ENCODE measurements at places on chromosomes 6 and 20.

DNA sequence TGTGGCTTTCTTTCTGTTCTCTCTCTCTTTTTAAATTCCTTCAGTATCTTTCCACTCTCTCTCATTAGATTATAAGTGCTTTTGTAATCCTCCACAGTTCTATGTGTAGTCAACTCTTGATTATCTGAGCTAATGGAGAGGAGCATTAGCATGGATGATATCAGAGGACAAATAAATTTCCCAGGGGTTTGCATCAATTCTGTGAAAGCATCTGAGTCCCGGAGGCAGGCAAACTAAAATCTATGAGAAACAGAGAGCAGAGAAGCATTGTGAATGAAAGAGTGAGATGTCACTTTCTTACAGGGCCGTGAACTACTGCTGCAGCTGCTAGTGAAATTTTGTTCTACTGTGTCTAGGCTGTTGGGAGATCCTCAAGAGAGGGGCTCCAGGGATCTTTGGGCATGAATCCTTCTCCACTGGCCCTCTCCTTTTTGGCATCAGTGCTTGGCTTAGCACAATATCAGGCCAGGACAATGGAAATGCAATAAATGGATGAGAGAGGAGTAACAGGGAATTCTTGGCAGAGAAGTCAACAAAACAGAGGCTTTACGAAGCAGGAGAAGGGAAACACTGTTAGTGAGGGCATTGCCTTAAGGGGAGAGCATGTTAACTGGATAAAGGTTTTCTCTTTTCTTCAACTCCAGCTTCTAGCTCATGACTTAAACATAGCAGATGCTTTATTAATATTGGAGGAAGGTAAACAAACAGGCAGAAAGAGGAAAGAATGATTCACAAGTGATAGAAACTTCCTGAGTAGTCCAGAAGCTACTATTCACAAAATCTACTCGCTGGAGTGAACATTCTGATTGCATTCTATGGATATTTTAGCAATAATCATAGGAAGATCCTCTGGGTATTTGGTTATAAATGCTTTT is 847.0 kb upstream of the MAP3K7 start:
- DNase-seq, result no peak

- DNase-seq, result no peak
Observed at GRCh38 chr6:100194535-100194934, 200.5 kb upstream of the MCHR2 start.

DNA sequence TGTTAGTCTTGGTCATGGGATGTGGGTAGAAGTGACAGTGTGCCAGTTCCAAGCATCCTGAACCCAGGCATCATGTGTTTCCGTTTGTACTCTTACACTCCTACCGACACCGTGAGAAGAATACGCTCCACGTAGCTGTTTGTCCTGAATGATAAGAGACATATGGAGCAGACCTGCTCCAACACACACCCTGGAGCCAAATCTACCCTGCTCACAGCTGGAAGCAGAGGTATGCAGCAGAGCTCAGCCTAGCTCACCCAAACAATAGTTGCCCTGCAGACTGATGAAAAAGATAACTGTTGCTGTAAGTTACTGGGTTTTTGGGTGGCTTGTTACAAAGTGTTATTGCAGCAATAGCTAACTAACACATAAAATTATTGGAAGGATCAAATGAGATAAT is 14.3 kb upstream of the PDSS2 start:
- DNase-seq, result no peak

DNA sequence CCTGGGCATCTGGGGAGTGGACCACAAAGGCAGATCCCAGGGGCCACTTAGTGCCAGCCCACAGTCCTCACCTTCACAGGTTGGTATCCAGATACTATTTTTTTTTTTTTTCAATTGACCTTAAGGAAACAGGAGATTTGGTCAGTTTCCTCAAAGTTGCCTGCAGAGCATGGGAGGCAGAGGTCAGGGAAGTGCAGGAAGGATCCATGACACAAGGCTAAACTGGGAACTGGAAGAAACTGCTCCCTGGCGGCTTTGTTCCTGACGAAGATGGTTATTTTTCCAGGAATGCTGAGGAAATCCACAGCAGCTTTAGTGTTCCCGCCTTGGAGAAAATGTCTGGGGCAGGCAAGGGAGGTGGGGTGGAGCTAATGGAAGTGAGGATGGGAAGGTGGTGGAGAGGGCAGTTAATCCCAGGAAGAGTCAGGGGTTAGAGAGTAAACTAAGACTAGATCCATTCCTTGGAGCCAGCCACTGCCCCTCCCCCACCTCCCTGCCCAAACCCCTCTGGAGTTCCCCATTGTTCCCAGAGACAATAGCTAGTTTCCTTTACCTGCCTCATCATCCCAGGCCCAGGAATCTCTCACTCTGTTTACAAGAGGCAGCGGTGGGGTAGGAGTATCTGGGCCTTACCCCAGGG is 14.3 kb upstream of the MYMX start:
- no peak for DNase-seq

DNA sequence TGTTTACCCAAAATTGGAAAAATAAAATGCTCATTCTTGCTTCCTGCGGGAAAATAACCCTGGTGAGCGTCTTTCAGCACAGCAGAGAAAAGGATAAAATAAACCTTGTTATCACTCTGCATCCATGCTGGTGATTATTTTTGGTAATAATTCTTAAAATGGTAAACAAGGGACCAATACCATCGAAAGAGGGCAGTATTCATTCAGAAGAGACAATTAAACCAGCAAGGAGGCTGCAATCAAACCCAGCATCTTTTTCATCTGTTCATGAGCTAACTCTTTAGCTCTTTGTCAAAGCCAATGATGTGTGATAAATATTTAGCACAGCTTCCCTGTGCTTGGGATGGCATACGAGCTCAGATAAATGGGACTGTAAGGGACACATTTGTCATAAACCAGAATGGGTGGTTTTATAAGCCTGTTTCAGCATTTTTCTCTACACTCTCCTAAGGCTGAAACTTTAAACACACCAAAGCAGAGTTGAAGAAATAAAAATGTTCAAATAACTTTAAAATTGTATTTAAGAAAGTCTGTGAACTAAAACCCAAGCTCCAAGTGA is 34.4 kb downstream of the CDH26 start:
- DNase-seq, result no peak

- DNase-seq, result no peak
Observed at GRCh38 chr6:47752801-47753200, 29.0 kb upstream of the OPN5 start.

DNA sequence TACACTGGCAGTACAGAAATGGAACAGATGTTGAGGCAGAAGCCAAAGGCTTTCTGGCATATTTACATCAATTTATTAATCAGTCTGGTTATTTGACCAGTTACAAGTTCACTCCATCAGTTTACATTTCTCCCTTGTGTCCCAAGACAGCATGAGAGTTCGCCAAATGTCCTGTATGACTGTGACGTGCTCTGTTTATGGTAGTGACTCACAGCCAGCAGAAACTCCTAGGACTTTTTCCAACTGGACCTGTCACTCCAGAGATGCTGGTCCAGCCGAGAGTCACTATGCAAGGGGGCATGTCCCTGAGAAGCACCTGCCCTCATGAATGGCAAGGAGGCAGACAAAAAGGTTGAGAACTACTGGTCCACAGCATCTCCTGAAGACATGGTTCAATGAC is 160.0 kb downstream of the LRFN2 start:
- no peak for DNase-seq

DNA sequence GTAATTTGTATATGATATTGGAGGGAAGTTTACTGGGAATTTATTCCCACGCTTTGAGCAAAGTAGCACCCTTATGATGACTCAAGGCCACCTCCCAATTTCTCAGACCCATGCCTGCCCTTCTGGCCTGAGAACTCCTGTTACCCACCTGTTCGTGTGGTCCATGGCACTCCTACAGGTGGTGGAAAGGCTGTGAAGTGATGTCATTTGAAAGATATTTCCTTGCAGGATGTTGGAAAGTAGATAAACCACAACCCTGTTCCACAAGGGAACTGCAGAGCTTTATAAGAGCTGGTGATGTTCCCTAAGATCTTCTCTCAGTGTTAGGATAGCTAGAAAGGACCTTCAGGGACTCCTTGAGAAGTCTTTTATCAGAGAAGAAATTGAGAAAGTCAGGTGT is 70.5 kb downstream of the ADGRG6 start:
- no peak for DNase-seq

DNA sequence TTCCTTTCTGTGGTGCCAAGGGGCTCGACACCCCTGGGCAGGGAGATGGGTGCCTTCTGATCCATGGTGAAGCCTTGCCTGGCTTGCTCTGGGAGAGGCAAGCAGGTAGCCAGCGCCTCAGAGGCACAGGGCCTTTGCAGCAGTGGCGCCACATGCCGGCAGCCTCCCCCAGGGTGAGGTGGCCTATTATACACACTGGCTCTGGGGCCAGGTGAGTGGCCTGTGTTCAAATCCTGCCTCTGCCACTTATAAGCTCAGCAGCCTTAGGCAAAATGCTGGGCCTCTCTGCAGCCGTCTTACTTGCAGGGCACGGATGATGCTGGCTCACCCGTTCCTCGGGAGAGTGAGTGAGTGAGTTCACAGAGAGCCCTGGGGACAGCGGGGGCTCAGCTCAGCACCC is 176.9 kb downstream of the TFAP2C start:
- no peak for DNase-seq

GRCh38 chr20:34541917-34542316 is 16.6 kb upstream of the MAP1LC3A start:
- no peak for DNase-seq

DNA sequence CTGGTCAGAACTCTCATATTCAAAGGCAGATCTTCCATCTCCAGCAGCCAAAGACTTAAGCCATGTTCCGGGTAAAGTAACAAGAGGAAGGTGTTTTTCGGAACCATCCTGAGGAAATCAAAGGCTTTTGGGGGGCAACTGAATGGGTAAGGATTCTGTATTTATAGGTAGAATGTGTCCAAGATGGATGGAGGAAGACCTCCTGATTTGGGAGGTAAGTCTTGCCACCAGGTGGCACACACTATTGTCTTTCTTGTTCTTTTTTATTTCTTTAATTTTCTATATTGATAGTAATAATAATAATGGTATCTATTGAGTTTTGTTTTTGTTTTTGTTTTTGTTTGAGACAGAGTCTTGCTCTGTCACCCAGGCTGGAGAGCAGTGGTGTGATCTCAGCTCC is 53.0 kb upstream of the UBR2 start:
- DNase-seq, result no peak

- DNase-seq, result no peak
Observed at GRCh38 chr20:3077618-3078134, 6.3 kb downstream of the OXT start.

GRCh38 chr6:89928604-89929003 is 34.3 kb downstream of the GJA10 start:
- DNase-seq, result no peak

DNA sequence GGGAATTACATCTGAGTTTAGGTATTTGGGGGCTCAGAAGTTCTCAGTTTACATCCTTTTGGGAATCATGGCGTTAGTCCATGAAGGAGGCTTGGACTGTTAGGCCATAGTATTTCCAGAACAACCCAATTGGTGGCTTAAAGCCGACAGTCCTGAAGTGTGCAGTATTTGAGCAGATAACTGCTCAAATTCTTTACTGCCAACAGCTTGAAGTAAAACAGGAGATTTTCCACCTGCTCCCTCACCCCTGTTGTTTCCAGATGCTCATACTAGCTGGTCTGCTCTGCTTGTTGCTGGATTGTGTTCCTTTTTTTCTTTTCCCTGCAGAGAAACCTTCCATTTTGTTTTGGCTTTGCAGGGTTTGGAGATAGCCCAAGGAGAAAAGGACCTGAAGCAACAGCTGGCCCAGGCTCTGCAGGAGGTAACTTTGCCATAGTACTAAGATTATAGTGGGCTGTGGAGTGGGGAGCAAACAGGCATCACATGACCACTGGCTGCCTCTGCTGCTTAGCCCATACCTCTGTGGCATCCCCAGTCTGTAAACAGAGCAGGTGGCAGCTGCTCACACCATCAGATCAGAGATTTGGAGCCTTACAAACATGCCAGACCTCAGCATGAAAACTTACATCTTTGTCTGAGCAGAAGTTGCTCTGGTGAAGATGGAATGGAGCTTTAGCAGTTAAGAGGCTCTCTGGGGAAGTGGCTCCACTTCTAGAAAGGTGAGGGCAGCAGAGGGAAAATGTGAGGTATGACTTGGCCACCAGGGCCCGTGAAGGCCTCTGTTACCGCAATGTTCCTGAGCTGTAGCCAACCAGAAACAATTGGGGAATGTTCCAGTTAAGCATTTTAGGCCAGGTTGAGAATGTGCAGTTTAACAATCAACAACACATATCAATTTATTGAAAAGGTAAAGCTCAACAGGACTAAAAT is 17.6 kb downstream of the RNF8 start:
- DNase-seq, result no peak

GRCh38 chr6:25250878-25251277 is 28.3 kb upstream of the CARMIL1 start:
- no peak for DNase-seq

DNA sequence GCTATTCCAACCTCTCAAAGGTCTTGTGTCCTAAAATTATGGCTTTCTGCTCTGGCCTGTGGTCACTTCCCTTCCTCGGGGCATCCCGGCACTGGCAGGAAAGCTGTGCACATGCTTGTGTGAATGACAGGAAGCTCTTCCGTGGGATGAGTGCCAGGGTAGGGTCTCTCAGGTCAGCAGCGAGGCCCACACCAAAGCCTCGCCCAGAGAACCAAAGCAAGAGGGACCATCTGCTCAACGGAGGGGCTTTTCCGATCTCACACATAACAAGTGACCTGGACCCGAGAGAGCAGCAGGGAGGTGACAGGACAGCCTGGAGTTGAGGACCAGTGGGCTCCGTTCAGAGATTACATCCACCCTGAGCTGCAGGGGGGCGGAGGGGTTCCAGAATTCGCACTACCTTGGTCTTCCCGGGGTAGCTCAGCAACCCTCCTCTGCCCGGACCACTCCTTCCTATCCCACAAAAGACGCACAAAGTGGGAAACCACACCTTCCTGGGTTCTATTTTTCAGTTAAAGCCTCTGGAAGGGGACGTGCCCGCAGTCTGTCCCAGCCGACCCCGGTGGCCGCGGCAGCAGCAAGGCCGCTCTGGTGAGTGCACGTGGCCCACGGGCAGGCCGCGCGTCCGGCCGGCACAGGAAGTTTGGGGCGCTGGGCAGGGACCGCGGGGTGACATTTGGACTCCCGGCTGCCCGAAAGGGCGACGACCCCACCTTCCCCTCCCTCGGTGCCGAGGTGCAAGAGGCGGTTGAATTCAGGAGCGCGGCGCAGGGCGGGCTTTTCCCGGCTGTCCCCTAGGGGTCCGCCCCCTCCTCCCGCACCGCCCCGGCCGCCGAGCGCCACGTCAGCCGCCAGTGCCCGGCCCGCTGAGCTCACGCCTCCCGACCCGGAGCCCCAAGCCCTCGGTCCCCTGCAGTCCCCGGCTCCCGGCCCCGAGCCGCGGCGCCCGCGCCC is 988 bp downstream of the TXNDC5 start:
- DNase-seq, result peak; percentile 67

DNA sequence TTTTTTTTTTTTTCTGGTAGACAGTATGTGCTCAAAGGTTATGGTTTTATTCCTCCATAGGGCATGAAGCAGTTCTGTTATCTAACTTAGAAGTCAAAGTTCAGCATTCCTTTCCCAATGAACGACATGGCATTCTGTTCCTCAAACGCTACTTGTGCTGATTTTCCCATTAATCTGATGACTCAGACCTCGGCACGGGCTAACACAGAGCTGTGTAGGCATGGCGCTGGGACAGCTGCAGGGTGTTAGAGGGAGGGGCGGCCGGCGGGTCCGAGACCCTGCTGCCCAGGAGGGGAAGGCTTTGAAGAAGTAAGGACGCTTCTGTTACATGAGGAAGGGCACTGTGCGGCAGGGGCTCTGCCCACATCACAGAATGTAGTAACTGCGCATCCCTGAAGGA is 93.6 kb upstream of the AGPAT4 start:
- no peak for DNase-seq

- DNase-seq, result no peak
Observed at GRCh38 chr20:634148-634925, 18.7 kb downstream of the SRXN1 start.

Data from HuH-7.5 (cell line).